ENCODE measurements at places on chromosomes 6 and 20. TPM values are rescaled to one million over a fixed set of nuclear protein-coding genes. Genes with fewer than 3 reads are reported as not detected.

FAM229B gene
- 5.9 TPM for total RNA-seq

RAB44 gene
- total RNA-seq: 0.03 TPM

ADAM33 gene
- 0.06 TPM for total RNA-seq

WFDC12 gene
- not detected for total RNA-seq

SLX4IP gene
- 2.3 TPM for total RNA-seq

SLC16A10 gene
- total RNA-seq: 0.78 TPM

LKAAEAR1 gene
- total RNA-seq: 2.4 TPM

TCP1 gene
- total RNA-seq: 224 TPM

GJA10 gene
- not detected for total RNA-seq

SLC35F1 gene
- total RNA-seq: not detected

CFAP206 gene
- 0.58 TPM for total RNA-seq

ADAT2 gene
- 3.6 TPM for total RNA-seq

ADGRB3 gene
- total RNA-seq: not detected

ANKRD66 gene
- total RNA-seq: not detected

KHDC1L gene
- 0.26 TPM for total RNA-seq

PNLDC1 gene
- total RNA-seq: 0.05 TPM

EBF4 gene
- total RNA-seq: 3.2 TPM

PAK5 gene
- total RNA-seq: not detected

LHFPL5 gene
- 0.23 TPM for total RNA-seq

ZNF451 gene
- total RNA-seq: 9.0 TPM

RNF144B gene
- total RNA-seq: 0.37 TPM

ARG1 gene
- total RNA-seq: not detected

ATG5 gene
- total RNA-seq: 23.6 TPM

MICB gene
- 6.5 TPM for total RNA-seq

POU5F1 gene
- total RNA-seq: 11.2 TPM

NINL gene
- 14.9 TPM for total RNA-seq

GPSM3 gene
- total RNA-seq: 0.40 TPM

GRM1 gene
- 0.03 TPM for total RNA-seq

GMEB2 gene
- total RNA-seq: 10.0 TPM

SEMG1 gene
- total RNA-seq: not detected

SRMS gene
- 0.25 TPM for total RNA-seq

SNX21 gene
- total RNA-seq: 8.7 TPM

SLC4A11 gene
- total RNA-seq: 13.0 TPM

ERVFRD-1 gene
- not detected for total RNA-seq

MCHR2 gene
- not detected for total RNA-seq

PBOV1 gene
- total RNA-seq: not detected

SIGLEC1 gene
- 0.02 TPM for total RNA-seq

GSTA2 gene
- total RNA-seq: not detected

TBXT gene
- not detected for total RNA-seq

ULBP1 gene
- 1.00 TPM for total RNA-seq

CST2 gene
- total RNA-seq: 1.1 TPM

FAM184A gene
- total RNA-seq: not detected

TCEA2 gene
- total RNA-seq: 51.1 TPM

ACAT2 gene
- total RNA-seq: 29.3 TPM

PLA2G7 gene
- not detected for total RNA-seq

WASF1 gene
- total RNA-seq: 11.6 TPM

REPS1 gene
- 26.6 TPM for total RNA-seq

NRSN1 gene
- total RNA-seq: not detected

SNAP91 gene
- 0.14 TPM for total RNA-seq

DNMT3B gene
- total RNA-seq: 4.3 TPM

SLA2 gene
- 0.13 TPM for total RNA-seq

OPRM1 gene
- total RNA-seq: not detected

HTR1E gene
- total RNA-seq: not detected

PTGIS gene
- total RNA-seq: 0.02 TPM

OXT gene
- total RNA-seq: not detected
